ENCODE measurements at places on chromosomes 12 and 14.

- DNase-seq = no peak
Measured at GRCh38 chr14:104473649-104474494, 105.7 kb upstream of the C14orf180 start.

GRCh38 chr12:46131732-46132469 is 136.9 kb downstream of the SLC38A1 start:
- DNase-seq = no peak

DNA sequence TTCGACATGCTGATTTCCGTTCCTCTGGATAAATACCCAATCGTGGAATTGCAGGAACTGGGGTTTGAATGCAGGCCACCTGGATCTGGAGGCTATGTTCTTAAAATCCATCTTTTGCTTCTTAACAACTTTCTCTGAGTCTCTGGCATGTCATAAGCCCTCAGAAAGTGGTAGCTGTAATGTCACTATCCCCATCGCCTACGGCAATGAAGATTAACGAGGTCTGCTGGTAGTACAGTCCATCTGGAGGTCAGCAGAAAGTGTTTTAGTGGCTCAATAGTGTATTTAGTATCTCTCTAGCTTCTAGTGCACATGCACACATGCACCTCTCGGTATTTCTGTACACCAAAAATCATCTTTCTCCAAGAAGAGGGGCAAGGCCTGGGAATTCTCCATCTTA is 130.3 kb upstream of the NOS1 start:
- DNase-seq = no peak

DNA sequence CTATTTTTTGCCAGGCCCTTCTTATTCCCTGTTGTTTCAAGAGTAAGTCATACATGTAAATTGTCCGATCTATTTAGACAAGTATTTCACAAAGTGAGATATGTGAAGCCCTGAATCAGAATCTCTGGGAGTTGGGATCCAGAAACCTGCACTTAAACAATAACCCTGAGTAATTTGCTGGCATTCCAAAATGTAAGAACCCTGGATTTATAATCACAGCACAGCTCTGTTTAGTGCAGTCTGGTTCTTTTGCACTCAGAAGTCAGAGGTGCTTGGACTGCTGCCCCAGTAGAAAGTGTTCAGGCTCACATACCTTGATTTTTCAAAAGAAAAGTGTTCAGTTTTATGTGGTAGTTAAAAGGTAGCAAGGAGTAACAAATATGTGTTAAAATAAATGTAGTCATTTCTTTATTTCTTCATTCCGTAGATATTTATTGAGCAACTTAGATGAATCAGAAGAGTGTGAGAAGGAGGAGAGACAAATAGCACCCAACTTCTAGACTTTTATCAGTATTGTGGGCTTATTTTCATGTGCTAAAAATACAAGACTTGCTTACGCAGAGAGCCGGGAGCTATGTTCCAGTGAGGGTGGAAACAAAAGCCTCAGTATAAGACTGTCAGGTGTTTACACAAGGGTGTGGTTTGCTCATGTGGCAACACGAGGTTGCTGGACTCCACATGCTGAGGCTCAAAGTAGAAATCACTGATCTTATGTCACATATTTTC is 70.1 kb downstream of the SYNE2 start:
- no peak for DNase-seq

GRCh38 chr12:93541578-93542225 is 30.8 kb upstream of the SOCS2 start:
- DNase-seq = no peak

- DNase-seq = no peak
Measured at GRCh38 chr12:83092606-83093005, 405.9 kb downstream of the TMTC2 start.

- no peak for DNase-seq
Measured at GRCh38 chr12:39459027-39459434, 16.1 kb upstream of the KIF21A start.

GRCh38 chr12:6352193-6353173 is 10.6 kb upstream of the TNFRSF1A start:
- no peak for DNase-seq

Measured in stimulated activated CD8-positive, alpha-beta memory T cell treated with anti-CD3 and anti-CD28 coated beads, Interleukin-4, amount 100 ng/mL, for 1 hour (primary cell).